ENCODE measurements at places on chromosomes 12 and 14.

- no peak for DNase-seq
These were observed 158.9 kb upstream of the PWP1 start for GRCh38 chr12:107526555-107527180.

GRCh38 chr12:64103825-64104740 is 118.0 kb downstream of the KICS2 start:
- DNase-seq = no peak

DNA sequence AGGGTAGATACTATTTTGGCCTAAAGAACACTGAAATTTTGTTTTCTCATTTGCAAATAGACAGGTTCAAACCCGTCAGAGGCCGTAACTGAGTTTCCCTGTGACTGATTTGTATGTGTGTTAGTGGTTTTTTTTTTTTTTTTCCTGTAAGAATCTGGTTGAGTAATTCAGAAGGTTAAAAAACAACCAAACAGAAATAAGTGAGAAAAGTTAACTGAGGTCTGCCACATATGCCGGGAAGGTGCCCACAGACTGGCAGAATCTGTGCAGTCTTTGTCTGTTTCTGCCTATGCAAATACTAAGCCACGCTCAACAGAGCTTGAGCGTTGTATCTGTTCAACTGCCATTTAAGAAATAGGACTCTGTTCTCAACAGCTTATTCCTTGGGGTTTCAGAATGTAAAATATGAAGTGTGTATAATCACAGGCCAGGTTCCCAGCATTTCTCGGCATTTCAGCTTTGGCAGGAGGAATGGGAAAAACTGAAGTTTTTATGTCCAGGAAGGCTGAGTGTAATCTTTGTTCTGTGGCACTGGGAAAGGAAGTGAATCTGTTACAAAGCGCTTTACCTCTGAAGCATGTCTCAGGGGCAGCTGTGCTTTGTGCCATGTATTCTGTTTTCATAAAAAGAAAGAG is 181.9 kb downstream of the PRKCH start:
- no peak for DNase-seq

GRCh38 chr14:22152161-22152870 is 436.7 kb downstream of the DAD1 start:
- no peak for DNase-seq

GRCh38 chr14:90336985-90337384 is 5.2 kb upstream of the NRDE2 start:
- DNase-seq = no peak

GRCh38 chr12:116498471-116498870 is 60.7 kb upstream of the MAP1LC3B2 start:
- no peak for DNase-seq

GRCh38 chr12:122215771-122216170 is 10.1 kb downstream of the DIABLO start:
- DNase-seq = no peak

- peak; percentile 82 for DNase-seq
These were observed 1.1 kb downstream of the YY1 start for GRCh38 chr14:100239840-100240667.

GRCh38 chr12:85831327-85831990 is 4.8 kb downstream of the RASSF9 start:
- DNase-seq = no peak

GRCh38 chr12:56645201-56645716 is 525 bp downstream of the ATP5F1B start:
- DNase-seq = no peak

- no peak for DNase-seq
These were observed 26.5 kb upstream of the POC1B start for GRCh38 chr12:89552376-89552775.

DNA sequence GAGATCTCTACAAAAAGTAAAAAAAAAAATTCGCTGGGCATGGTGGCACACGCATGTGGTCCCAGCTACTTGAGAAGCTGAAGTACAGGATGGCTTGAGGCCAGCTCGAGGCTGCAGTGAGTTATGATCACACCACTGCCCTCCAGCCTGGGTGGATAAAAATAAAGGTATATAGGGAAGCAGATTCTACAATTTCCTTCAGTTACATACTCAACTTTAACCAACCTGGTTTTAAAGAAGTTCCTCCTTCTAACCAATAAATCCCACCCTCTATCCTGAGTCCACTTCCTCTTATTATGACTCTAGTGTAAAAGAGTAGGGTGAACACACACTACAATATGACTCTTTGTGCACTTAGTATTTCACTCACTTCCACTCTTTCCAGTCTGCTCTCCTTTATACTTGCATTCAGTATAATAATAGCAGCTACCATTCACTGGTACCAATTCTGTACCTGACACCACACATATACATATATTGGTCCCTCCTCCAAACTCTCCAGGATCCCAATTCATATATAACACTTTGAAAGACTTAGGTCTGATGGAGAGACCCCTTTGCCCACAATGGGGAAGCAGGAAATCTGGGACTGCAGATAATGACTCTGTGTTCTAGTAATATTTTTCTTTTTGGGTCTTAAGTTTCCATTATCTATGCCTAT is 2.3 kb downstream of the ARF3 start:
- DNase-seq = no peak

DNA sequence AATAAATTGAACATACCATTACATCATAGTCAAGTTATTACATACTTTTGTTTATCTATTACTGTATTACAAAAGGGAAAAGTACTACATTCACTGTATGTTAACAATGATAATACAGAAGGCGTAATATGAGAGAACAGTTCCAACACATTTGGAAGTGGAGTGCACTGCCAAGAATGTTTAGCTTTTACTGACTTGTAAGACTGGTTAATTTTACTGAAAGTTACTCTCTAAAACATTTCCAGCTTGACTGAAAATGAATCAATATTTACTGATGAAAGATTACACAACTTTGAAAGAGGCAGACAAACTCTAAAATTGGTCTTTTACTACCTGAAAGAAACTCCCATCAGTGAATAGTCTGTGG is 728.5 kb downstream of the FSCB start:
- no peak for DNase-seq

DNA sequence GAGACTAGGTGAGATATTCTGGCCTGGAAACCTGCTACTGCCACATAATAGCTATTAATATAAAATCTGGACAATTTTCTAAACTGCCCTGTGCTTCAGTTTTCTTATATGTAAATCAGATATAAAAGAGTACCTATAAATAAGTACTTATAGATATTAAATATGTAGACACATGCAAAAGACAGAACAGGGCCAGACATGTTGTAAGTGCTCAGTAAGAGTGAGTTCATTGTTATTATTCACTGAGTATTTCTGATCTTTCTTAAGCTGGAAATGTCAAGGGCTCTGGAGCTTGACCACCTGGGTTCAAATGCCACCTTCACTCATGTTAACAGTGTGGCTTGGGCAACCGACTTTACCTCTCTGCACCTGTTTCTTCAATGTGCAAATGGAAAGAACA is 179.8 kb downstream of the GALC start:
- DNase-seq = no peak

- no peak for DNase-seq
These were observed 18.5 kb downstream of the MAP3K12 start for GRCh38 chr12:53480491-53481442.

GRCh38 chr12:124898200-124898922 is 16.1 kb downstream of the UBC start:
- DNase-seq = no peak

DNA sequence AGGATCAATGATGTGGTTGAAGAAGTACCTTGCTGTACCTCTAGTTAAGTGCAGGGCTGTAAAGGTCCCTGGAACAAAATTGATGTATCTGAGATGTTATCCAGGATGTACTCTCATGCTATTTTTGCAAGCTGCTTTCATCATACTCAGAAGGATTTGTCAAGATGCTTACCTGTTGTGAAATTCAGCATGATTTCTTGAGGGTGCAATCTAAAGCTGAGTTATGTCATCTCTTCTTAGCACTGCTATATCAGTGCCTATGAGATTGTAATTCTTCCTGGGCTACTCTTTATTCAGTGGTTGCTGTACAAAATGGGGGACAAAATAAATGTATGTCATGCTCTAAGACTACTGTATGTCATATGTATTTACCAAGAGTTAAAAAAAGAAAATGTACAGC is 340.7 kb upstream of the LMO3 start:
- no peak for DNase-seq

DNA sequence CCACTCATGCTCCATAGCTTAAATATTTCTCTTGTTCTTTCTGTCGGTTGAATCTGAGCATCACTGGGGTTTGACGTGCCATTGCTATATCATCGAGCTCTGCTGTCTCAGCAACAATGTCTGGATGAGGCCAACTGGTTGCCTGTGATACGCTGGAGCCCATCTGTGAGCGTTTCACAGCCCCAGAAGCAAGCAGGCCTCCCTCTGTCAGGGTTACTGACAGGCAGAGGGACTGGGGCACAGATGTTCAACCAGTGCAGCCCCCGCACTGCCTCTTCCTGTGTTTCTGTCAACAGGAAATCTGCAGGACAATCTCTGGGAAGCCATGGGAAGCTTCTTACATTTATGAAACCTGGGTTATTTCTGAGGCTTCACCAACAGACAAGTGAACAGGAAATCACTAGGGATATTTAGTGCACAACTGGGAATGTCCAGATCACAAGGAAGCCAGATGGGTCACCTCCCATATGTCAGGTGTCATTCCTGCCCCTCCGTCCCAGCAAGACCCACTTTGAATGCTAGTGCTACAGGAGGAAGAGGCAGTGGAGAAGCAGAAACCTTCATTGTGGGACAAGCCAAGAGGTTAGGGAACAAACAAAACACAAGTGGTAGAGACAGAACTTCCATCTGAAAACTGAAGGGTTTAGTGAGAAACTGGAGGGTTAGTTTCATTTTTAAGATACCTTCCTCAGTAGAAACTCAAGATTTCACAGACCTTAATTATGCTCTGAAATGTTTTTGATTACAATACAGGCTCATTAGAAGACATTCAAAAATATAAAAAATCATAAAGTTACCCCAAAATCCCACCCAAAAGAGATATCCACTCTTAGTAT is 24.1 kb downstream of the DMAC2L start:
- peak; percentile 73 for DNase-seq

- DNase-seq = no peak
These were observed 349.0 kb downstream of the RAD51B start for GRCh38 chr14:68168460-68169109.

- DNase-seq = no peak
These were observed 32.9 kb upstream of the AMIGO2 start for GRCh38 chr12:47112679-47113078.

DNA sequence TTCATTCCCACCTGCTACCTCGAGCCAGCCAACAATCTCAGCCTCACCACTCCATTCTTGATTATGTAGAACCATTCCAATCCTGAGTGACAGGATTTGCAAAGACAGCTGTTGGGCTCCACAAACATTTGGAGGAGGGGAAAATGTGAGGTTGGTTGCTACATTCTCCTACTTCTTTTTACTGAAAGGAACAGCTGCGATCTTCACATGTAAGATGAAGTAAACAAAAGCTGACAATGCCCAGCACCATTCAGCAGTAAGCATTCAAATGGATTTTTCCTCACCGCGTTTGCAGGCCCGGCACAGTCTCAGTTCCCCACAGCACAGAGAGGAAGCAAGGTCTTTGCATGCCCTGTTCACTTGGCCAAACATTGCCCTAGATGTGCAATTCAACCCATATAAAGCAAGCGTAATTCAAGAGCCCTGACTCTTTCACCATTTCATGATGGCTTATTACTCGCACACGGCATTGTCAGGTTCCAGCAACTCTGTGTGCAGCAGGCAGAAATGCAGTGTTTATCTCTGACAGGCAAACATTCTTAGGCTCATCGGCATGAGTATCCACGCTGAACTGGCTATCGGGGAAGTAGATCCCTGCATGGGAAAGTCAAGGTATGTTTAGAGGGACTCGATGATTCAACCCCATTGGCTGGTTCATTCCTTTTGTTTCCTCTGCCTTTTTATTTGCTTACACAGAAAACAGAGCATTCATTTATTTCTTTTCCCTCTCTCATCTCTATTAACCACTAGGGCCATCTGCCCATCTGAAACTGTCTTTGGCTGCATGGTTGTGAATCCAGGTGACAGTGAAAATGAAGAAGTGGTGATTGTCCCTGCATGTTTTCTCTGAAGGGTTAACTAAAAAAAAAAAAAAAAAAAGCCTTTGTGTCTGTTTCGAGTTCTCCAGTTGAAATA is 236.1 kb upstream of the PLEKHG7 start:
- peak; percentile 49 for DNase-seq

DNA sequence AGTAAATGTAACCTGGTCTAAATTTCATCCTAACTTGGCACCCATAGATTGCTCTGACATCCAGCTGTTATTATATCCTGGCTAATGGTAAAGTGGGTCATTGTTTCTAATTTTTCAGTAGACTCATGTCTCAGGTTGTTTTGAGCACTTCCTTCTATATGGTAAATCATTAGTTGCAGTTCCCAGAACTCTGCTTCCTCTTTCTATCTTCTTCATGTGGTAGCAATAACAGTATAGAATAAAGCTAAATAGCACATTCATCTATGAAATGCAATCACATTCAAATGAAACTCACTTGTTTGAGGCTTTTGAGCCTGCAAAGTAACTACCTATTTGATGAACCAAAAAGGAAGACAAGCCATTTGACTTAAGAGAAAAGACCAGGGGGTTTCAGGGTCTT is 65.1 kb upstream of the GZMB start:
- no peak for DNase-seq
